Activated CD4-positive, CD25-positive, alpha-beta regulatory T cell (primary cell): ENCODE measurements at places on chromosomes 7 and 10.
A peak's percentile ranks its signal among the peaks of the same experiment; 100 is the strongest.

- no peak for DNase-seq
Observed at GRCh38 chr10:83078645-83079044, 1060.7 kb upstream of the GHITM start.

- peak; percentile 72 for DNase-seq
Observed at GRCh38 chr7:158829021-158829341, 328 bp downstream of the ESYT2 start.

DNA sequence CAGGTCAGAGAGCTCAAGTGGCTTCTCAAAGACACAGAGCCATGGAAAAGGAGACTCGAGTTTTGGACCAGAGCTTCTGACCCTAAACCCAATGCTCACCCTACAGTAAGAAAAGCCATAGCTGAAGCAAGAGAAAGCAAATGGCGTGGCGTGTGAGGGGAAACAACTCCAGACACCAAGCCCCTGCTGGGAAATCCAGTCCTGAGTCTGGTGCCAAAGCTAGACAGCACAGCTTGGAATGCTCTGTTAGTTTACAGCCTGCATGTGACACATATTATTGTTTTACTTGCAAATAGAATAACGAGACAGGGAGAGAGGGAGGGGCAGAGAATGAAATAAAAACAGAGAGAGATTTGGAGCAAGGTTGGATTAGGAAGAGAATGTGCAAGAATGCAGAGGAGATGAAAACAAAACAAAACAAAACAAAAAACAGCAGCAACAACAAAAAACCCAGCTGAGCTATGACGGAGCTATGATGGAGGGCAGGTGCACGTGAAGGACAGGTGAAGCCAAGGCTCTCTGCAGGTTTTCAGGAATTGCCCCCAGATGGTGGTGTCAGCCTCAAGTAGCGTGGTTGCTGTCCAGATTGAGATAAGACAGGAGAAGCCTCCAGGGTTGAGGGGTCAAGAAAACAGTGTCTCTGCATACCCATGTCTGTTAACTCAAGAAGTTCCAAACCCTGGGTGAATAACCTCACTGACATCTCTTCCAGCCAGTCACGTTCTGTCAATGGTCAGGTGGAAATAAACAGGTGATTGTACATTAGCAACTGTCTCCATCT is 69.7 kb upstream of the LRRC18 start:
- DNase-seq = no peak

DNA sequence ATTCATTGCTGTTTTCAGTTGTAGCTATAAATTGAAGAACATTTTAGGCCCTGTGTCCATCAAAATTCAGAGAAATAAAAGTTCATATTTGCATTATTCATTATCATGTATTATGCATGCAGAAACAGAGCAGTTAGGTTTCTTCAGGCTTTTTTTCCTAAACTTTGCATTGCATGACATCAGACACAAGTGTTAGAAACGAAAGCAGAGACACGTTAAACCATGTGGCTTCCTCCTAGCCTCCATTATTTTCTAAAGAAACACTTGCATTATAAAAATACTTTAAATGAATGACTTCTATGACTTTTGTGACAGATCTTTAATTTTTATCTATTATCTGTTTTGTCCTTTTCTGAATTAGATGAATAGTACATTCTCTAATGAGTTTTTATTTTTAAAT is 8.8 kb upstream of the EBLN1 start:
- DNase-seq = no peak

- DNase-seq = no peak
Observed at GRCh38 chr10:124428207-124428777, 9.6 kb upstream of the OAT start.

- DNase-seq = no peak
Observed at GRCh38 chr7:28806841-28807240, 151.3 kb downstream of the TRIL start.

- no peak for DNase-seq
Observed at GRCh38 chr10:132450825-132451505, 54.0 kb downstream of the PWWP2B start.

GRCh38 chr7:83976302-83976701 is 218.3 kb downstream of the SEMA3A start:
- no peak for DNase-seq

- DNase-seq = no peak
Observed at GRCh38 chr10:101619983-101620382, 31.9 kb downstream of the DPCD start.

- DNase-seq = no peak
Observed at GRCh38 chr10:132316133-132316532, 8.4 kb upstream of the STK32C start.
